A673 (cell line): ENCODE measurements at places on chromosomes 3 and 15. TPM values are rescaled to one million over a fixed set of nuclear protein-coding genes. Genes with fewer than 3 reads are reported as not detected.
A peak's percentile ranks its signal among the peaks of the same experiment; 100 is the strongest.

DNA sequence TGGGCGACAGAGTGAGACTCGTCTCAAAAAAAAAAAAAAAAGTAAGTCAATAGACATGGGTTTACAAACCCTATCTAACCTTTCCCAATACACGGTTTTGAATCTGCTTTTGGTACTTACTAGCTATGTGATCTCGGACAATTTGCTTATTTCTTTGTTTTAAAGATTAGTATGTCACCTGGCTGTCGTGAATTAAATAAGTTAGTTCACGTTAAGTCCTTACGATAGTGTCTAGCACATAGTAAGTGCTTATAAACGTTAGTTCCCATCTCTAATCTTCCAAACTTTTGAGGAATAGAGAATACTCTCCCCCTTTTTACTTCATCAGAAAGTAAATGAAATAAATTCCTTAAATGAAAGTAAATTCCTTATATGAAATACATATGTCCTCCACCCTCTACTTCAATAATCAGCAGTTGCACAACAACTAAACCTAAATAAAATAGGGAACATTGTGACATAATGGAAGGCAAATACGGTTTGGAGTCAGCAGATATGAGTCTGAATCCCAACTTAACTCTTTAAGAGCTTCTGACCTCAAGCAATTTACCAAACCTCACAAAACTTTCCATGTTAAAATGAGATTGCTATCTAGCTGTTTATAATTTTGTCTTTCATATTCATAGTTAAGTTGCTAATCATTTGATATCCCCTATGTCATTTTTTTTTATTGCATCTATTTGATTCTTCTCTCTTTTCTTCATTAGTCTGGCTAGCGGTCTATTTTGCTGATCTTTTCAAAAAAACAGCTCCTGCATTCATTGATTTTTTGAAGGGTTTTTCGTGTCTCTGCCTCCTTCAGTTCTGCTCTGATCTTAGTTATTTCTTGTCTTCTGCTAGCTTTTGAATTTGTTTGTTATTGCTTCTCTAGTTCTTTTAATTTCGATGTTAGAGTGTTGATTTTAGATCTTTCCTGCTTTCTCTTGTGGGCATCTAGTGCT is 134.6 kb downstream of the PEAK1 start:
- H3K4me3 ChIP-seq, result no peak overlapping the region
- no peak overlapping the region for H3K27ac ChIP-seq
- no peak for DNase-seq
- H3K27me3 ChIP-seq, result no peaks in the 10 kb centered on the region

LTF gene
- total RNA-seq, result not detected in 2 replicates

DNA sequence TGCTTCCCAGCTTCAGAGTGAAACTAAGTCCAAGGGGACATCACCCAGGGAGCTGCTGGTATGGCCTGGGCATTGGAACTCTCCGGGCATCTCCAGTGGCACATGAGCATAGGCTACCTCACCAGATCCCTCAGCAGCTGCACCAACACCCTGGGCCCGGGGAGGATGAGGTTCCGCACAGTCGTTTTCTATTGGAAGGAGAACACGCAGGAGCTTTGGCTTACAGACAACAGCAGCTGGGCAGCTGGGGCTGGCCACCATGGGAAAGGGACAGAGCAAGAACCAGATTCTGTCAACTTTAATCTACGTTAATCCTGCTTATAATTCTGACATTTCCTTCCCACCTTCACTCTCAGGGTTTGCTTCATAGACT is 65.5 kb downstream of the MYO1E start:
- H3K36me3 ChIP-seq, result no peaks in the 10 kb centered on the region
- DNase-seq, result no peak
- H3K27ac ChIP-seq, result no peak overlapping the region
- H3K4me3 ChIP-seq, result no peak overlapping the region

GRCh38 chr15:89980896-89981295 is 20.2 kb upstream of the ZNF710 start:
- no peak overlapping the region for H3K27ac ChIP-seq
- H3K36me3 ChIP-seq, result no peaks in the 10 kb centered on the region
- DNase-seq, result no peak
- no peak overlapping the region for H3K4me3 ChIP-seq
- no peaks in the 10 kb centered on the region for H3K4me1 ChIP-seq

DNA sequence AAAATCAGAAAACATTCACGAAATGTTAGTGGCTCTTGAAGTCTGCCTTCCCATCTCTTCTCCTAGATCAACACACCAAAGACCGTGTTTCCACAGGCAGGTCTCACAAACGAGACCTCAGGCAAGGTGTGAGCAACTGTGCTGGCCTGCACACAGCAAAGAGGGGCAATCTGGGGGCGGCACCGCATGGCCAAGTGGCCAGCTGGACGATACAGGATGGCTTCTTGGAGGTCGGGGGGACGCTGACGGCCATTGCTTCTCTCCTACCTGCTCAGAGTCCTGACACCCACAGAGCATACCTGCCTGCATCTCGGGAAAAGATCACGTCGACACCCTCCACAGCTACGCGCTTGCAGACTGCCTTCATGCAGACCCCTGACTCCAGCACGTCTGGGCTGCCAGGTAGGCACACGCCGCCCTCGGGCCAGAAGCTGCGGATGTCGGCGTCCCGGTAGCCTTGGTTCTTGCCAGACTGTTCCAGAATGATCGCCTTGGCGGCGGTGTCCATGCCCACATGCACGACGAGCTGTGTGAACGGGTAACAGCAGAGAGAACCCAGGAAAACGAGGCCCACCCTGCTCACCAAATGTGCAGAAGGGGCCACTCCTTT is 38.4 kb downstream of the PGPEP1L start:
- no peak for DNase-seq
- no peak overlapping the region for H3K27ac ChIP-seq
- no peaks in the 10 kb centered on the region for H3K4me1 ChIP-seq
- no peak overlapping the region for H3K4me3 ChIP-seq
- H3K27me3 ChIP-seq, result no peaks in the 10 kb centered on the region
- no peaks in the 10 kb centered on the region for H3K36me3 ChIP-seq

DNA sequence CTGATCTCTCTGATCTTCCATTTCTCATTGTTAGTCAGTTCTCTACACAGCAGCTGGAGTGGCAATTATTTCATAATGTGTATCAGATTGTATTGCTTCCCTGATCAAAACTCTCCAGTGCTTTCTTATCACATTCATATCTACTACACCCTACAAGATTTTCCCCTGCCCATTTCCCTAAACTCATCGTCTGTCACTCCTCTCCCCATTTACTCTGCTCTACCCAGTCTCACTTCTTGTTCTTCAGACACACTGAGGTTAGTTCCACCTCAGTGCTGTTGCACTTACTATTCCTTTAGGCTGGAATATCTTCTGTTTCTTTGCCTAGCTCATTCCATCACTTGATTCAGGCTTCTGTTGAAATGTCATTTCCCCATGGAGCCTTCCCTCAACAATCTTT is 197.1 kb downstream of the SATB1 start:
- H3K4me1 ChIP-seq, result no peaks in the 10 kb centered on the region
- H3K36me3 ChIP-seq, result no peaks in the 10 kb centered on the region
- H3K4me3 ChIP-seq, result no peak overlapping the region
- H3K27ac ChIP-seq, result no peak overlapping the region
- no peak for DNase-seq

- H3K27me3 ChIP-seq, result no peaks in the 10 kb centered on the region
- H3K36me3 ChIP-seq, result no peaks in the 10 kb centered on the region
- DNase-seq, result no peak
- no peak overlapping the region for H3K27ac ChIP-seq
- no peaks in the 10 kb centered on the region for H3K4me1 ChIP-seq
These were observed 222.0 kb downstream of the STT3B start for GRCh38 chr3:31754575-31755278.

ZIC1 gene
- 1.4 and 4.2 TPM in 2 replicates for total RNA-seq

DNA sequence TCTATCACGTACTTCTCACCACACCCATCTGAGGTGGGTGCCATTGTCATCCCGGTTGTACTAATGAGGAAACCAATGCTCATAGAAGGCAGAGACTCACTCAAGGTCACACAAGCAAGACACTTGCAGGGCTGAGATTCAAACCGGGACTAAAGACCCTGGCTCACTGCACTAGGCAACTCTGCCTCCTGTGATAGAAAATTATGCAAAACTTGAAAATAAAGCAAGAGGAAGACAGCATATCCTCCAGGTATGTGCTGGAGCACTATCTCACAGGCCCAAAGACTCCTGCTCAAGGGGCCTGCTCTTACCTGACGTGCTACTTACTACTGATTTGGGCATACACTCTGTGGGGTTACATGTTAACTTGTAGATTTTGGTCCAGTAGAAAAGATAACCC is 25.6 kb downstream of the ANXA2 start:
- no peak overlapping the region for H3K4me3 ChIP-seq
- DNase-seq, result no peak
- H3K27ac ChIP-seq, result peak overlapping the region; percentile 73
- no peaks in the 10 kb centered on the region for H3K27me3 ChIP-seq
- peaks cover 88% of the 10 kb centered on the region for H3K4me1 ChIP-seq

DNA sequence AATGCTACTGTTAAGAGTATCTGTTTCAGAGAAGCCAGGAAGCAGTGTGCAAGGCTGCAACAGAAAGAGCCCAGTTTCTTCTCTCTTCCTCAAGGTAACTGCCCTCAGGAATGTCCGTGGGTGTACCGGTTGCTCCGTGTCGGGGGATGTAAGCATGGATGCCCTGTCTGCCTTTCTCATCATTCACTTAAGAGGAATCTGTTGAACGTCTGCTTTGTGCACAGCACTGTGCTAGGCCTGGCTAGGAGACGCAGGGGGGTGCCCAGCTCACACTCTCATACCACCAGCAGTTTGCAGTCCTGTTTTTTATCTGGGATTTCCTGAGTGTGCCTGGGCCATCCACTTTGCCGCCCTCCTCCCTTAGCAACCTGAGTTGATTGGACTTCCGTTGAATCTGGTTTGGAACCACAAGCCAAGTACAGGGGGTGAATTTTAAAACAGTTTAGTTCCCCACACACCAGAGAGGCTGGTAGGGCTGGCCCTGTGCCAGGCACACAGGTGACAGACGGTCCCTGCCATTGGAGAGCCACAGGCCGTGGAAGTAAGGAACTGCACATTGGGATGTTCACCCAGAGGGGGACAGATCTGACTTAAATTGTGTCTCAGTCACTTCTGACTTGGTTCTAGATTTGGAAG is 11.2 kb downstream of the BOC start:
- DNase-seq, result no peak
- H3K4me1 ChIP-seq, result peaks cover 3% of the 10 kb centered on the region
- no peaks in the 10 kb centered on the region for H3K27me3 ChIP-seq
- no peaks in the 10 kb centered on the region for H3K36me3 ChIP-seq
- no peak overlapping the region for H3K27ac ChIP-seq
- H3K4me3 ChIP-seq, result no peak overlapping the region

DNA sequence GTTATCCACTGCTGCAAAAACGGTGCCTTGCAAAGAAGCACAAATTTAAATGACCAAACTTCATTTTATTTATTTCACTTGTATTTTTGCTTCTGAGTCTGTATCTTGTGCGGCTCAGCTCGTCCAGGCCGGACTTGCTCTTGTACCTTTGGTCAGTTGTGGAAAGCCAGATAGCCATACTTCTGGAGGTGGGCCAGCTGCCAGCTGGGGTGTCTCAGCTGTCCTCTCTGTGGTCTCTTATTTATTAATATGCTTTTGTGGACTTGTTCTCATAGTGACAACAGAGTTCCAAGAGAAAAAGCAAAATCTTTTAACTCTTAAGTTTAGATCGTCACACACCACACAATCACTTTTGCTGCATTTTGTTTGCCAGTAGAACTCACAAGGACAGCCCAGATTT is 87.7 kb downstream of the IL1RAP start:
- peaks cover 51% of the 10 kb centered on the region for H3K36me3 ChIP-seq
- no peak for DNase-seq
- peaks cover 44% of the 10 kb centered on the region for H3K4me1 ChIP-seq
- H3K27ac ChIP-seq, result peak overlapping the region; percentile 7
- no peaks in the 10 kb centered on the region for H3K27me3 ChIP-seq

ARIH1 gene
- total RNA-seq, result 181 and 187 TPM in 2 replicates

DNA sequence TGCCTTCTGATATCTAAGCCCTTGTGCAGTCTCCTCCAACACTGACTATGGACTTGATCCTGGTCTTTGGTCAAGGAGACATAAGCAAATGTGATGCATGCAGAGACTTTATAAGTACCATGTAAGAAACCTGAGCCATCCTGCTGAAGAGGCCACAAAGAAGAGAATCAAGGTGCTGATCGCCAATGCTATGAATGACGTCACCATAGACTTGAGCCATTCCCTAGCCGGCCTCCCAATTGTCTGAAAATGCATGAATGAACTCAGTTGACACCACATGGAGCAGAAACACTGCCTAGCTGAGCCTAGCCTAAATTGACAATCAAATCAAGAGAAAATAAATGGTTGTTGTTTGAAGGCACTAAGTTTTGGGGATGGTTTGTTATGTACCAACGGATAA is 51.9 kb downstream of the CERS3 start:
- no peaks in the 10 kb centered on the region for H3K27me3 ChIP-seq
- H3K36me3 ChIP-seq, result no peaks in the 10 kb centered on the region
- H3K4me1 ChIP-seq, result no peaks in the 10 kb centered on the region

GRCh38 chr15:72916378-72916777 is 132.8 kb upstream of the ADPGK start:
- H3K36me3 ChIP-seq, result no peaks in the 10 kb centered on the region
- peaks cover 14% of the 10 kb centered on the region for H3K27me3 ChIP-seq

DNA sequence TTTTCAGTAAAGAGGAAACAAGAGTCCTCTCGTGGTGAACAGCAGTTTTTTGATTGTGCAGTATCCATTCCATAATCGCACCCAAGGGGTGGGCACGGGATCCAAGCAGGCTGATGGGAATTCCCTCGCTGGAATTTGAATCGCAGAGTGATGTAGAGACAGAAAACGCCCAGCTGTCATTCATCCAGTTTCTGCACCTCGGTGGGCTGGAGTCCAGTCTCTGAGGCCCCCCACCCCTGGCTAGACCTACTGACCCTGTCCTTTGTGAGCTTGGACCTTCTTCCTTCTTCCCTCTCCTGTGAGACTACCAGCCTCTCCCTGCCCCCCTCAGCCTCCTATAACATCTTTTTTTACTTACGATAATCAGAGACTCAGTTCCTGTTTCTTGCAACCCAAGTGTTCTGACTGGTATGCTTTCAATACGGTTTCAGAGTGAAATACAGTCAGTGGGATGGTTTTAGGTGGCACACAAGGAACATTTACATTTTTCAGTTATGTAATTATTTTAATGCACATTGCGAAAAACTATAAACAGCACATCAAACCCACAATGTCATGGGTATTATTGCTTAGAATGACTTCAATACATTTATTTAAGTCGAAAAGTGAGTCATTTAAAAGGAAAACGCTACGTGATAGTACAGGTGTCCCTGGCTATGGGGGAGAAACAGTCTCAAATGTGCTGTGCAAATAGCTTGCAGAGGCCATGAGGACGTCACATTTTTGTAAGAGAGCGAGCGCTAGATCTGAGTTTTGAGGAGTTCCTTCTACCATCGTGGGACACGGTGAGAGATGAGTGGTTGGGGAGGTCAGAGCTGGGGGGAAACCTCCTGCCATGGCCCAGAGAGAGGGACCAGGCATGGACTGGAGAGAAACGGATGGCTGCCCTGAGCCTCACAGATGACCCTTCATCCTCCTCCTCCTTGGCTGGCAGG is 37.5 kb upstream of the CHST2 start:
- H3K27me3 ChIP-seq, result no peaks in the 10 kb centered on the region
- H3K36me3 ChIP-seq, result no peaks in the 10 kb centered on the region
- no peak for DNase-seq
- H3K27ac ChIP-seq, result no peak overlapping the region

GRCh38 chr3:153099131-153099530 is 62.9 kb upstream of the RAP2B start:
- no peaks in the 10 kb centered on the region for H3K36me3 ChIP-seq
- no peak overlapping the region for H3K4me3 ChIP-seq
- no peak overlapping the region for H3K27ac ChIP-seq

GRCh38 chr3:37249717-37250116 is 75.3 kb upstream of the LRRFIP2 start:
- DNase-seq, result no peak
- H3K27me3 ChIP-seq, result no peaks in the 10 kb centered on the region
- peaks cover 12% of the 10 kb centered on the region for H3K36me3 ChIP-seq
- H3K27ac ChIP-seq, result no peak overlapping the region

GOLGA6D gene
- 0.13 TPM in 1 of 2 replicates, not detected in the other for total RNA-seq

IL5RA gene
- not detected in 2 replicates for total RNA-seq
